Islet precursor cell (in vitro differentiated cells): ENCODE measurements at places on chromosomes 16 and 17.
A peak's percentile ranks its signal among the peaks of the same experiment; 100 is the strongest.

DNA sequence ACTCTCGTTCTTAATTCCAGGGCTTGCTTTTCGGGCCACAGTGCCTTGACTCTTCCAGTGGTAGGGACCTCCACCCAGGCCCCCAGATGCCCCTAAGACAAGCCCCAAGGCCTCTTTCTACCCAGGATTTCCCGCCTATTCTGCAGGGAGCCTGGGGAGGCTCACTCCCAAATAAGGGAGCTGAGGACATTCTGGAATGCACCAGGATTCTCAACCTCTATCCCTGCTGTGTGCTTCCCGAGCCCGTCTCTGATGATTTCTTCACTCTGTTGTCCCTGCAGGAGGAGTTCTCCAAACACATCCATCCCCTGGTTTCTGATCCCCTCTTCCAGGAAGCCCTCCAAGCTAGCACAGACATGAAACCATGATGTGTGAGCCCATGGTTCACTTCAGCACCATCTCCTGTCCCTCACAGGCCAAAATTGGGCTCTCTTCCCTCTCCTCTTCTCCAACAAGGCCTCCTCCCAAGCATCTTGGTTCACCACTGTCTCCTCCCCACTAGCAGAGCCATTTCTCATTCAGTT, 255.9 kb downstream of the KATNIP start:
- no peak for DNase-seq

- DNase-seq = no peak
Measured at GRCh38 chr17:60311186-60311585, 80.7 kb downstream of the USP32 start.

DNA sequence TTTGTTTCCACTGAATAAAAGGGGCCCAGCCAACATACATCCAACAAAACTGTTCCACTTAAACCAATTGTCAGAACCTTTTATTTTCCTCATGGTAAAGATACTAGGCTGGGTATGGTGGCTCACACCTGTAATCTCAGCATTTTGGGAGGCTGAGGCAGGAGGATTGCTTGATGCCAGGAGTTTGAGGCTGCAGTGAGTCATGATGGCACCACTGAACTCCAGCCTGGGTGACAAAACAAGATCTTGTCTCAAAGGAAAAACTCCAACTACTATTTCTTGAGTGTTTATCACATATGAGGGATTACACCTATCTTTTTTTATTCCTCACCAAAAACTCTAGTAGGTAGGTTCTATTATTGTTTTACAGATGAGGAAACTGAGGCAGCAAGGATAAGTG, 4.7 kb upstream of the PSMC5 start:
- no peak for DNase-seq

DNA sequence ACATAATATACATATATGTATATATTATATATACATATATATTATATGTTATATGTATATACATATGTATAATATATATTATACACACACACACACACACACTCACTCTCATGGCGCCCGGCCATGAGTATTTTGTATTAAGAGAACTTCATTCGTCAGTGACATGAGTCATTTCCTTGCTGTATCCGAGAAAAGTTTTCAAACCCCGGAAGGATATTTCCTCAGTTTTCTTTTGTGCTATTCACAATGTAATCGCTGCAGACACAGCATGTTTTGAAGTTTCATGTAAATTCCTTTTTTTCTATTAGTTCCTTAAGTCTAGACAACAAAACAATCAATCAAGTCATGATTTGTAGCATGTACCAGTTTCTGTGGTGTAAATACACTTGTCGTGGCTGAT, 33.3 kb downstream of the OR1D5 start:
- no peak for DNase-seq

DNA sequence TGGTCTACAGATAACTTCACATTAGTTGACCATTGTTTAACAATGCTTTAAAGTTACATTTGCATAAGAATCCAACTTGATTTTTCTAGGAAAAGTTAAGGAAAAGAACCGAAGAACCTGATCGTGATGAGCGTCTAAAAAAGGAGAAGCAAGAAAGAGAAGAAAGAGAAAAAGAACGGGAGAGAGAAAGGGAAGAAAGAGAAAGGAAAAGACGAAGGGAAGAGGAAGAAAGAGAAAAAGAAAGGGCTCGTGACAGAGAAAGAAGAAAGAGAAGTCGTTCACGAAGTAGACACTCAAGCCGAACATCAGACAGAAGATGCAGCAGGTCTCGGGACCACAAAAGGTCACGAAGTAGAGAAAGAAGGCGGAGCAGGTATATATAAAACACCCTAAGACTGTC, 21.7 kb downstream of the ANKRD40CL start:
- no peak for DNase-seq

DNA sequence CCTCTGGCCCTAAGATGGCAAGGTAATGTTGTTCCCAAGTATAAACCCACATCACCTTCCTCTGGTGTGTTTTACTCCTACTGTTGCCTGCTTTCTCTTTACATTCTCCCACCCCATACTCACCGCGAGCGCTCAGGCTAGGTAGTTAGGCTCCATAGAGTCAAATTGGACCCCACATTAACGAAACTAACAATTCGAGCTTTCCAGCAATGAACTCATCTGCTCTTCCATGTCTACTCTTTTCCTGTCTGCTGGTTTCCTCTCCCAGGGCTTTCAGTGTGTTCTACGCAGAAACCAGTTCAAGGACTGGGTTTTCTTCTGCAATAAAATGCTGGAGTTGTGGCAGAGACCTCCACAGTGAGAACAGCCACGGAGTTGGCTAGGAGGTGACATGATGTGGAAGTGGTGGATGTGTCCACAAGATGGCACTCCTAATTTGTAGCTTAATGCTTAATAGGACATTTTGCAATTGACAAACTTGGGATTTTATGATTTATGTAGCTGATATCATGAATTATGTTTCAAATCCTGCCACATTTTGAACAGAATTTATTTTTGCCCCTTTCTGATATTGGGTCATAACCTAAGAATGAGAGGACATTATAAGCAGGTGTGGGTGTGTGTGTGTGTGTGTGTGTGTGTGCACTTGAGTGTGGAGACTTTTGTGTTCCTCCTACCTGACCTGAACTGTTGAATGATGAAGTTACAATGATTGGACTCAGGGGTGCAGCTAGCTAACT, 2.2 kb upstream of the UQCRC2 start:
- DNase-seq = no peak

DNA sequence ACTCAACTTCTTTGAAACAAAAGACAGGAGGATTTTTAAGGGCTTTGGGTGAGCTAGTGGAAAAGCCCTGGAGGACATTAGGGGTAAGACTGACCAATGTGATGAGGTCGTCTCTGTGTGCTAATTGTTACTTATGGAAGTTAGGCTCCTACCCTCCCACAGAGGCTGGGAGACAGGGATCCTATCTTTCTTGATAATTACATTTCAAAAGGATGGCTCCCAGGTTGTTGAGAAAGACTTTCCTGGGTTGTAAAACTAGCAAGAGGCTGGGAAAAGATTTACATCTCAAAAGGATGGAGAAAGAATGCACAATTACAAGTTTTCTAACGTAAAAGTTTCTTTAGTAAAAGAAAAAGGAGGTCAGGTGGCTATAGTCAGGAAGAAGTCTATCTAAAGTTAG, 605.8 kb upstream of the GOT2 start:
- DNase-seq = peak; percentile 59

DNA sequence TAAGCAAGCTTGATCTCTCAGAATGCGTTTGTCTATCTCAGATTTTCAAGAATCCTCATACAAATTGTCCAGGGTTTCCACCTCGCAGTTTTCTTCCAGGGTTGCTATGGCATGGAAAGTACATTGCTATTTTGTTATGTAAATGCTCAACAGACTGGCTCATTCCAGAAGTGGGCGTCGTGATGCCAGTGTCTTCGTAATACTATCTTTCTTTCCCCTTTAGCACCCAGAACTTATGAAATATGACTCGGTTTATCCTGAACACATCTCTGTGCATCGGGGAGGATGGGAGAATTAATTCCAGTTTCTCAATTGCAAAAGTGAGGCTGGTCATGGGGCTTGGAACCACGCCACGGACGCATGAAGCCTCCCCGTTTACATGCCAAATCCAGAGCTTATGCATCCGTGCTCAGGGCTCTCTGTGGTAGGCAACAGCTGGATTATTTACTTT, 405.0 kb downstream of the WWOX start:
- no peak for DNase-seq

DNA sequence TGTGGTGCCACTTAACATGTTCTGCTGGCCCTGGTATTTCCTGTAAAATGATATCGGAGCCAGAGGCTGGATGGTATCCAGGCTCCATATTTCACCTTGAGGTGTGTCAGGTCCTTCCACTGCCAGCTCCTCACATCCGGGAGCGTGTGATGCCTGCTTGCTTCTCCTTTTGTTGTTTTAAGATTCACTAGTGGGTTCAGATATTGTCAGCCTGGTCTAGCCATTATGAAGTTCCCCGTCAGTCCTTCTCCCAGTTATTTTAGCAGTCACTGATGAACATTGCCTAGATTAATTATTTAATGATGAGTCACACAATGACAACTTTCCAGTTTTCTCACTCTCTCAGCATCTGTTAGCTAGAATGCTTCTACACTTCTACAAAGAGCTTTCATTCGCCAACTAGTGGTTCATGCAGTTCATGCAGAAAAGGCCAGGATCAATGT, 11.3 kb downstream of the DNAAF1 start:
- DNase-seq = no peak

- DNase-seq = no peak
Measured at GRCh38 chr16:75261590-75262078, 10.2 kb upstream of the BCAR1 start.

DNA sequence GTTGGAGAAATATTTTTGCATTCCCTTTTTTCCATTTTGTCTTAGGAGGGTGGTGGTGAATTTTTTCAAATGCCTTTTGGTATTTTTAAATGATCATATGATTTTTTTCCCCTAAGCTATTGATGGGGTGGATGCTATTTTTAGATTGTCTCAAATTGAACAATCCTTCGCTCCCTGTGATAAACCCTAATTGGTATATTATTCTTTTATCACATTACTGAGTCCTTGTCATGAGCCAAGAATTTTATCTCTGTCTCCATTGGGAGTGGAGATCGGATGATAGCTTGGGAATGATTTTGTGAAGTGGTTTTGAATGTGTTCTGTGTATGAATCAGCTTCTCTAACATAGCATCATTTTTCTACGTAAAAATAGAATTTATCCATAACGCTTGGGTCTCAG, 15.4 kb downstream of the NECAB2 start:
- no peak for DNase-seq

DNA sequence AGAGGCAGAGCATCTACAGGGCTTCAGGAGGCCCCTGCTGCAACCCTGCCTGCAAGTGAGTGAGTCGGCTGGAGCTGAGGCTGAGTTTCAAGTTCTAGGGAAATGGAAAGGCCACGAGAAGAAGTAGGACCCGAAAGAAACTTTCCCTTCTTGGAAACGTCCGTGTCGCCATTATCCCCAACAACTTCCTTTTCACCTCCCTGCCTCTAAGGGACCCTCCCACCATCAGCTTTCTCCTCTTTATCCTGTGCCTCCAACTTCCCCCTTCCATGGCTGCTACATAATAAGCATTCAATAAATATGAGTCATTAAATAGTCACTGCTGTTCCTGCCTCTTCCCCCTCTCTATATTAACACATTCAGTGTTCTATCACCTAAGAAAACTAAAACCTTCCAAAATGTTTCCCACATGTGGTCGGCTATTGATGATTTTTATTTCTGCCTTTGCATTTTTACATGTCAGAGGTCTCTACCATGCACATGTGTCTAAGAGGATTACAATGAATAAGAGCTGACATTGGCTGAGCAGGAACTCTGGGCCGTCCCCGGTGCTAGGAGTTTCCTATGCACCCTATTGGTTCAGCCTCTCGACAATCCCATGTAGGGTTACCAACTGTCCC, 115.9 kb upstream of the TNRC6C start:
- DNase-seq = no peak

- no peak for DNase-seq
Measured at GRCh38 chr17:7959503-7960253, 27.7 kb downstream of the CNTROB start.
